ENCODE measurements at places on chromosomes 4 and X.

DNA sequence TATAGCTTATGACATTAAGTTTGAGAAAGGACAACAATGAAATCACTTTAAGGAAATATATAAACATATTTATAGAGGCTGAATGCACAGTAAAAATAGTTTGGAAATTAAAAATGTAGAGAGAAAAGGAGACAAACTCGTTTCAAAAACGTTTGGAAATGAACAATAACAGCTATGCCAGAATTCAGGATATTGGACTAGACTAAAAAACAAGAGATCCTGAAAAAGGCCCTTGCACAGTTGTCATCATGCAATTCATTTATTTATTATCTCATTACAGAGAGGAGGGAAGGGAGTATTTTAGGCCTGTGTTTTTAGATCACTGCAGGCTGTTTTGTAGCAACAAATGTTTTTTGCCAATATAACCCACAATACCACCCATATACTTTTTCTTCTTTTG lies 527.2 kb downstream of the ADGRL3 start:
- DNase-seq, result no peak

GRCh38 chr4:82429728-82430192 lies 502 bp downstream of the HNRNPDL start:
- no peak for DNase-seq

GRCh38 chrX:138669693-138670092 lies 41.8 kb downstream of the FGF13 start:
- no peak for DNase-seq

DNA sequence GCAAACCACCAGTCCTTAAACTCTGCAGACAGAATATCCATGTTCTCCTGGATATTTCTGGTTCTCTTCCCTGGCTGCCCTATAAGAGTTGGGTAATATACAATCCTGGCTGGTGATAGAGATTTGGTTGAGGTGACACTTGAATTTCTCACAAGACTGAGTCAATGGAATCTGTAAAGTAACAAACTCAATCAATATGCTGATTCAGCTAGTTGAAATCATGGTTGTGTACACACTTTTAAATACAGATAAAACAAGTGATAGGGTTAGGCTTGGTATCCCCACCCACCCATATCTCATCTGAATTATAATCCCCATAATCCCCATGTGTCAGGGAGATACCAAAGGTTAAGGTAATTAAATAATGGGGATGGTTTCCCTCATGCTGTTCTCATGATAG lies 349.2 kb upstream of the MAD2L1 start:
- no peak for DNase-seq

DNA sequence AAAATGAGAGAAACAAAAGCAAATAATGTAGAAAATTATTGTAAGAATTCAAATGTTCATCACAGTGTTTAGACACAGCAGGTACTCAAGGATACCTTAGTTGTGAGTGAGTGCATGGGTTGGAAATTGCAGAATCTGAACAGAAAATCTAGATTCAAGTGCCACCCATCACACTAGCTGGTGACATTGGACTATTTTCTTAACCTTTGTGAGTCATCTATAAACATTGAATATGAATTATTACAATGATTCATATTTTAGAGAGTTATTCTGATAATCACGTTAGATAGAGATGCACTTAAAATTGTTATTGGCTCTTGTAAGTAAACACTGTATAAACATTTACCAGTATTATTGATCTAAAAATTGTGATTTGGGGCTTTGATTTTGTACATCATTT lies 1113.1 kb downstream of the STIM2 start:
- DNase-seq, result no peak

DNA sequence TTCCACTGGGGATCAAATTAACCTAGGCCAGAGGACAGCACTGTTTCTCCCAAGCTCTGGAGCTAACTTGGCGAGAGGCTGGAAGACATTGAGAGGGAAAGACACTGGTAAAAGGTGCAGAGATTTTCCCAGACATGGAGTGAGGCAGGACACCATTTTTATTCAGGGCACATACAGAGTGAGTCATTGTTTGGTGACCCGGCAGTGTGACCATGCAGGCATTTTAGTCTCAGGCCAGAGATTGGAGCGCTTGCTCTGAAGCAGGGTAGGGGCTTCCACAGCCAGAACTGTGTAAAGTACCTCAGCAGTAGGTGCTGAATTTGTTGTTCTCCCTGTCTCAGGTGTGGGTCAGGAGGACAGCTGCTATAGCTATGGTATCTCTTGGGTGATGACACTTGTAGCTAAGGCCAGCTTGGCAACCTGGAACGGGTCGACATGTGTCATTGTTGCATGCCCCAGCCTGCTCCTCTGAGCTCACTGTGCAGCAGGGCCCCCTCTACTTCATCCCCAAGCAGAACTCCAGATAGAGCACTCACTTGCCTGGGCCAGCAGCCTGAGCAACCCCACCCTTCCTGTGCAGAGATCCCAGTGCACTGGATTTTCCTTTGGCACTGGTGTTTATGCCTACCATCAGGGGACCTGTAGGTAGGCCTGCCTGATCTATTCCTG lies 79.8 kb upstream of the ATP8A1 start:
- peak; percentile 1 for DNase-seq

- DNase-seq, result no peak
These were observed 1123.7 kb upstream of the PABPC4L start for GRCh38 chr4:135325264-135325663.

- no peak for DNase-seq
These were observed 108.9 kb downstream of the AFAP1 start for GRCh38 chr4:7830747-7831146.

DNA sequence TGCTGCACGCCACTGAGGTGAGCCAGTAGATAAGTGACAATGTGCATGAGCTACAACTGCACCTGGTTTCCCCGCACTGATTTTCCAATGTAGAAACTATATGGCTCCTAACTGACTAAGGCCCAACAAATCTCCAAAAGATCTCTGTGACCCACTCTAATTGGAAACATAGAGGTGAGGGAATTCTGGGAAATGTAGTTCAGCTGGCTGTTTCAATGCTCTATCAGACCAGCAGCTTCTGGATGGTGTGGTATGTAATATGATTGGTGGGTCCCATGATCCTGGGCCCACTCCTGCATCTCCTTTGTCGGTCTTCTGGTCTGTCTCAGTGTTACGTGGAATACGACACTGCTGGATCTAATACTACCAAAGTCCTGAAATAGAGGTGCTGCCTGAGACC lies 18.6 kb downstream of the CCDC160 start:
- DNase-seq, result no peak

- no peak for DNase-seq
These were observed 17.9 kb upstream of the HERC6 start for GRCh38 chr4:88360791-88361190.

- no peak for DNase-seq
These were observed 17.8 kb upstream of the RAB33B start for GRCh38 chr4:139436122-139436521.

GRCh38 chr4:181757910-181758660 lies 485.1 kb upstream of the TENM3 start:
- peak; percentile 3 for DNase-seq

DNA sequence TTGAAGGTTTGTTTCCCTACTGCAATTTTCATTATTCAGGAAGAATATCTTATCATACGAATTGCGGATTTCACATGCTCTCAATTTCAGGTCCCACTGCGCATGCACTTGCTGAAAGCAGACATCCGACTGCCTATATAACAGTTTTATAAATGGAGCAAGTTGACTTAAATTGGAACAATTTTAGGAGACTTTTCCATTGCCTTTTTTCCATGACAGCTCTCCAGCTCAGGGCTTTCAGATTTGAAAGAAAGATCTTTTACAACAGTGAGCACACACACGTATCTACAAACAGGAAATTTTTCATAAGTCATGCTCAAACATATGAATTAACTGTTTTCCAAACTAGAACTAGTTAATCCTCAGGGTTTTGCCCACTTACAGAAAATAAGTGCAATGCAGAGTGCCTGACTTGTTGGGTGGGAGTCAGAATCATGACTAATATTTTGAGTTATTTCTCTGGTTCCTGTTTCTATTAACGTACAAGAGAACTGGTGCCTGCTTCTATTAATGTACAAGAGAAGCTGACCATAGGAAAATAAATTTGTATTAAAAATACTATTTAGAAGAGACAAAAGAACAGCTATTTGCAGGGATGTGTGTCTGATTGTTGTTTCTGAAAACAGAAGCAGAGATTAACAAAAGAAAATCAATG lies 137.9 kb downstream of the GPC3 start:
- DNase-seq, result no peak

DNA sequence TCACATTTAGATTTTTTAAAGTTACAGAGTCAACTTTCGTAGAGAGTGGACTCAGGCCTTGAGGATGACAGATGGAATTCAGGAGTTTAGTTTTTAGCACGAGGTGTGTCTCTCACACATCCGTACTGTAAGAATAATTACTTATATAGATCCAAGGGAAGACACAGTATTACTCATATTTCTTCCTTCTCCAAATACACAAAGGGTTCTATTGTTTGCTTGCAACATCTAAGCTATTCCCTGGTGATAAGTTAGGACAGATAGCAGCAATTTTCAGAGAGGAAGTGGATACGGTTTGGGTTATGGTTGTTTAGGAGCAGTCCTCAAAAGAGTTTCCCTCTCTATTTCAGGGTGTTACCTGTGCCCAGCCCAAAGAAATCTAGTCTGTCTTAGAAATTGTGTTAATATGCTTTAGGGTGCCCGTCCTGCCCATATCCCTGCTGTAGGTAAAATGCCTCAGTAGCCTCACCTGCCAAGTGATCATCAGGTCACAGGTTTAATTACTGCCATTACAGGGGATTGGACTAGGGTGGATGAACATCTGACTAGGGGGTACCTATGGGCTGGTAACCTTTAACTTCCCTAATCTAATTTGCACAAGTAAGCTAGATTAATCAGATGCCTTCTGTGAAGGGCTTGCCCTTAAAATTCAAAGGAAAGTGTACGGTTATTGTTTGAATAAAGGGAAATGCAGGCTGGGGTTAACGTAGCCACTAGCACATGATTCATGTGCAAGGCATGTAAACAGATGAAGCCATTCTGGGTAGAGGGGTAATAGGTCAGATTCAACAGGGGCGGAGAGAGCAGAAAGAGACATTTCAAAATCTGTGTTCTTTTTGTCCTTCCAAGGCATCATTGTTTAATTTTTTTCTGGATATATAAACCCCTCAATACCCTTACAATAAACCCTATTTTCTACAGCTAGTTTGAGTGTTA lies 8.7 kb upstream of the PPP3CA start:
- DNase-seq, result no peak

GRCh38 chr4:176323511-176324160 lies 3.9 kb downstream of the SPCS3 start:
- DNase-seq, result no peak

GRCh38 chr4:152805818-152806217 lies 26.1 kb downstream of the ARFIP1 start:
- no peak for DNase-seq

DNA sequence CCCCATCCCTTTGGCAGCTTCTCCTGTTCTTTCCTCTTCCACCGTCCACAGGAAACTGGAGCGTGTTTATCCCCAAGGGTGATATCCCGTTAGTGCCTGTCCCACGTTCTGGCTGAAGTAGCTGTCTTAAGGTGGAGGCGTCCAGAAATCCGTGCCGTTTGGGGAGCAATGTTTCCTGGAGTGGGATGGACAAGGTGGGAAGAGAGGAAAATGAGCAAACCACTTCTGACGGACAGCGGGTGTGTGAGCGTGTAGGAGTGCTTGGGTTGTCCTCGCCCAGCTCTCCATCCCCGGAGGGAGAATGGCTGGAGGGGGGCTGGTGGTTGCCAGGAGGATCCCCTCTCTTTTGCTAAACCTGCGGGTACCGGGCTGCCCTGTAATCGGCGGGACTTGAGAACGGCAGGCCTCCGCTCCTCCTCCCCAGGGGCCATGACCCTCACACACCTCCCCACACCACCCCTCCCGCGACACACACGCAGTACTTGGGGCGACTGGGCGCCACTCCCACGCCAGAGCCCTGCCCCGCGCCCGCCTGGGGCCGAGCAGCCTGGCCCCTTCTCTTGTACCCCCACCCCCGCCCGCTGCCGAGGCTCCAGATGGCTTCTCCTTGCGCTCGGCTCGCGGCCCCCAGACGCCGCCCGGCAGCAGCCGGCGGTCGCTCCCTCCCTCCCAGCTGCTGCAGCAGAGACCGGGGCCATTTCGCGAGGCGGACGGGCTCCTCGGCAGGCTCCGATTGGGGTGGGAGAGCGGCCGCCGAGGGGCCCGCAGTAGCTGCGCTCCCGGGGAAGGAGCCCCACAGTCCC lies 13.9 kb upstream of the PRDM8 start:
- no peak for DNase-seq

DNA sequence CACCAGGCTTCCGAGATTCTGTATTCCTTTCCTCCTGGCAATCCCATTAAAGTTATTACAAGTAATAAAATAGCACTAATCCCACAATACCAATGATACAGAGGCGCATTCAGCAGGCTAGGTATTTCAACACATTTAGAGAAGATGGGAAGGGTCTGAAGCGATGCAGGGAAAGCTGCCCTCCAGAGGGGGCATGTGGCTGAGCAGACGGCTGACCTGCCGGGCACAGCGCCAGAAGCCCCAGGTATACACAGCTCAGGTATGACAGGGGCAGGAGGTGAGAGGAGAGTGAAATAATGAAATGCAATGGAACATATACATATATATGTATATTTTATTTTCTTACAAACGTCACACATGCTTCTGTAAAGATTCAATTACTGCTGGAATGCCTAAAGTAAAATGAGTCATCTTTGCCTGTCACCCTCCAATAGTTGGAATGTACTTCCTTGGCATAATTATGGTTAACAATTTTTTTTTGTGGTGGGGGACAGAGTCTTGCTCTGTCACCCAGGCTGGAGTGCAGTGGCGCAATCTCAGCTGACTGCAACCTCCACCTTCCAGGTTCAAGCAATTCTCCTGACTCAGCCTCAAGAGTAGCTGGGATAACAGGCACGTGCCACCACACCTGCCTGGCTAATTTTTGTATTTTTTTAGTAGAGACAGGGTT lies 21.3 kb upstream of the CDKN2AIP start:
- DNase-seq, result no peak

DNA sequence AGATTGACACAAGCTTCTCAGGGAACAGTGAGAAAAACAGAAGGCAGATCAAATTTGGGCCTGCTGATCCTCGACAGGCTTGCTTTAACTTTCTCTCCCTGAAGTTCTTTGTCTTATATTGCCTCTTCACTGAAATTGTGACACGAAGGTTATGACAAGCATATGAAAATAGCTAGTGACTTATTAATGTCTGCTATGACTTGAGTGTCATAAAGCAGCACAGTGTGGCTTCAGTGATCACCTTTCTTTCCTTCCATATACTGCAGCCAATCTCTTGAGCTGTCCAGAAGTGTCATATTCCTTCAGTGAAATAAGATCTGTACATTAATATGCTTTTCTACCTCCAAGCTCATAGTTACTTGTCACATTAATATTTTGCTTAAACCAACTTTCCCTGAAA lies 870.2 kb downstream of the C4orf33 start:
- no peak for DNase-seq

GRCh38 chrX:123698979-123699520 lies 33.8 kb downstream of the THOC2 start:
- DNase-seq, result no peak

- DNase-seq, result no peak
These were observed 14.4 kb downstream of the CCDC110 start for GRCh38 chr4:185457136-185457535.

DNA sequence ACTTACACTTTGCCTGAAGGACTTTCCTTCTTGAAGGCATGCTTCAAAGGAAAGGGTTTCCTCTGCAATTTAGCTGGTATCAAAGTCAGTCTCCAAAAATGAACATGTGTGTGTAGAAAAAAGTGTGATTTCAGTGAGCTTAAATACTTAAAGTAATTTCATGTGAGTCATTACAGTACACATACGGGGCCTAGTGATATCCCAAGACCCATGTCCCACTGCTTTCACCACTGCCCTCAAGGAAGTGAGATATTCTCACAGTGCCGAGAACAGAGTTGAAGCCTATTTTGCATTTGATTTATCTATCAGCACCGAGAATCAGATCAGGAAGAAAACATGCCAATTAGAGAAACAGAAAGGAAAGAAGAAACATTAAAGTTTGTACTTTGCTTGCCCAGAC lies 61.0 kb downstream of the CHST7 start:
- no peak for DNase-seq
